ENCODE measurements at places on chromosomes 11 and 22. TPM values are rescaled to one million over a fixed set of nuclear protein-coding genes. Genes with fewer than 3 reads are reported as not detected.

The ANO9 gene
- 92.2 TPM for total RNA-seq

The LRRC74B gene
- not detected for total RNA-seq

The C22orf39 gene
- 36.8 TPM for total RNA-seq

The CASP12 gene
- not detected for total RNA-seq

The DEAF1 gene
- total RNA-seq: 54.2 TPM

The UCP3 gene
- total RNA-seq: 6.1 TPM

The OR10G4 gene
- not detected for total RNA-seq

The TRIM64C gene
- total RNA-seq: not detected

The EMID1 gene
- not detected for total RNA-seq

The MIEF1 gene
- total RNA-seq: 22.2 TPM

The GLYATL2 gene
- not detected for total RNA-seq

The FOLR2 gene
- not detected for total RNA-seq

The MUC5B gene
- total RNA-seq: not detected

The KCNQ1OT1 gene
- 0.51 TPM for total RNA-seq

The TPBGL gene
- 0.22 TPM for total RNA-seq

The TBC1D10A gene
- 61.4 TPM for total RNA-seq

The OR51I1 gene
- total RNA-seq: not detected

The APOBEC3H gene
- total RNA-seq: 2.7 TPM

The GPR83 gene
- not detected for total RNA-seq

The ABCC8 gene
- total RNA-seq: not detected

The PDE2A gene
- 5.5 TPM for total RNA-seq

The KLHDC7B gene
- 17.2 TPM for total RNA-seq

The PITPNB gene
- total RNA-seq: 98.8 TPM

The WNT7B gene
- not detected for total RNA-seq

The CYB5R2 gene
- total RNA-seq: 0.64 TPM

The TMPRSS4 gene
- not detected for total RNA-seq

The RASD2 gene
- total RNA-seq: 1.4 TPM

The KRTAP5-11 gene
- not detected for total RNA-seq

The SLC22A25 gene
- total RNA-seq: not detected

The CRELD2 gene
- total RNA-seq: 30.7 TPM

The APLNR gene
- total RNA-seq: not detected

The CCDC87 gene
- not detected for total RNA-seq

The OR5B21 gene
- 2.1 TPM for total RNA-seq

The OR51S1 gene
- not detected for total RNA-seq

The GVQW3 gene
- 8.8 TPM for total RNA-seq

The OR52I2 gene
- total RNA-seq: not detected

The SCARF2 gene
- 2.0 TPM for total RNA-seq

The OR51B5 gene
- not detected for total RNA-seq

The PLEKHB1 gene
- total RNA-seq: 54.5 TPM

The VSIG2 gene
- total RNA-seq: 0.78 TPM

The BMAL1 gene
- total RNA-seq: 29.8 TPM

The CHRDL2 gene
- not detected for total RNA-seq

The POU2AF2 gene
- total RNA-seq: not detected

The ACRV1 gene
- not detected for total RNA-seq
